ENCODE measurements at places on chromosomes 12 and 14. TPM values are rescaled to one million over a fixed set of nuclear protein-coding genes. Genes with fewer than 3 reads are reported as not detected.

- no peak for DNase-seq
Observed at GRCh38 chr12:93292213-93292612, 85.5 kb upstream of the NUDT4 start.

The CDC42BPB gene
- total RNA-seq, result 73.0 TPM

GRCh38 chr14:102046337-102047278 lies 40.2 kb downstream of the HSP90AA1 start:
- peak; percentile 71 for DNase-seq

DNA sequence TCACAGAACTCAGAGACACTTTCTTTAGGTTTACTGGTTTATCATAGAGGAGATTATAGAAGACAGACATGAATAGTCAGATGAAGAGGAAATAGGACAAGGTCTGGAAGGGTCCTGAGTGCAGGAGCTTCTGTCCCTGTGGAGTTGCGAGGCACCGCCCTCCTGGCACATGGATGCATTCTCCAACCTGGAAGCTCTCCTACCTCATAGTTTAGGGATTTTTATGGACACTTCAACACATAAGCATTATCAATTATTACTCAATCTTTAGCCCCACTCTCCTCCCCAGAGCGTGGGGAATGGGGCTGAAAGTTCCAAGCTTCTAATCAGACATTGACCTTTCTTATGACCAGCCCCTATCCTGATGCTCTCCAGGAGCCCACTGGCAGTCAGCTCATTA lies 12.6 kb upstream of the KRT7 start:
- no peak for DNase-seq

The CACNA2D4 gene
- not detected for total RNA-seq

- no peak for DNase-seq
Observed at GRCh38 chr12:4796694-4797482, 76.7 kb downstream of the GALNT8 start.

The MYO1A gene
- not detected for total RNA-seq

- no peak for DNase-seq
Observed at GRCh38 chr14:99315197-99315596, 43.2 kb upstream of the BCL11B start.

The ERO1A gene
- 151 TPM for total RNA-seq

DNA sequence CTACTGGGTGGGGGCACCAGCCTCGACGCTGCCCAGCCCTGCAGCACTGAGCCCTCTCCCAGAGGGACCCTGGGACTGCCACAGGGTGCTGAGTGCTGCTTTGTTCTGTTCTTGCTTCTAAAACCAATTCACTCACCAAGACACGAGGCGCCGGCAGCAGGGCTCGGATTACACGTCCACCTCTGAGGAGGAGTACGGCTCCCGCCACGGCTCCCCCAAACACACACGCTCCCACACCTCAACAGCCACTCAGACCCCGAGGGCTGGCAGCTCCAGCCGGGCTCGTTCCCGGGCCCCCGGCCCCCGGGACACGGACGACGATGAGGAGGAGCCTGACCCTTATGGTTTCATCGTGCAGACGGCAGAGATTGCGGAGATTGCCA lies 24.3 kb downstream of the CEP170B start:
- no peak for DNase-seq

The FGF6 gene
- not detected for total RNA-seq
